ENCODE measurements at places on chromosomes 1 and 21. TPM values are rescaled to one million over a fixed set of nuclear protein-coding genes. Genes with fewer than 3 reads are reported as not detected.
A peak's percentile ranks its signal among the peaks of the same experiment; 100 is the strongest.

DNA sequence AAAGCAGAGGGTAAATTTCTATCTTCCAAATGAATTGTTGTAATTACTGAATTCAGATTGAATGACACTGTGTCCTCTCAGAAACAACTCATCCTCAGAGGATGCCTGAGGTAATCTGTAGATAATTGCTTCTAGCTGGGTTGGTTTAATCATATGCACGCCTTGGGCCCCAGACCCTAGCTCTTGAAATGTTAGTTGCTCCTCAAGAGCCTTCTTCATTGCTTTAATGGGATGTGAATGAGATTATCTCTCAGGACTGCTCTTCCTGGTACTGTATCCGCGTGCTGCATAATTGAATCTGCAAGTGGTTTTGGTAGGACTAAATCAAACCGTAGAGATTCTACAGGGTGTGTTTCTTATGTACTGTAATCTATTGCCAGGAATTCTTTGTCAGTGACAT, 569.3 kb upstream of the NEGR1 start:
- DNase-seq: no peak

DNA sequence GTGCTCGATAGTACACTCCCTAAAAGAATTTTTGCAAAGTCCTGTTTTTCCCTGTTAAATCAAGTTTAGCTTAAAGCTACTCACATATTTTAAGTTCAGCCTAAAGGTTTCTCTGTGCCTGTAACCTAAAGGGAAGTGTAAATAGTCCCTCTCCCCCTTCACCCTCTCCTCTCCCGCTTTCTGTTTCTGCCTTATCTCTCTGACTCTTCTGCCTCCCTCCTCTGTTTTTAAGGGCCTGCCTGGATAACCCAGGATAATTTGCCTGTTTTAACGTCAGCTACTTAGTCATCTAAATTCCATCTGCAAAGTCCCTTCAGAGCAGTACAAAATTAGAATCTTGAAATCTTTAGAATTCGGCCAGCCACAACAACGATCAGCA, 92.6 kb downstream of the NID1 start:
- DNase-seq: no peak

DNA sequence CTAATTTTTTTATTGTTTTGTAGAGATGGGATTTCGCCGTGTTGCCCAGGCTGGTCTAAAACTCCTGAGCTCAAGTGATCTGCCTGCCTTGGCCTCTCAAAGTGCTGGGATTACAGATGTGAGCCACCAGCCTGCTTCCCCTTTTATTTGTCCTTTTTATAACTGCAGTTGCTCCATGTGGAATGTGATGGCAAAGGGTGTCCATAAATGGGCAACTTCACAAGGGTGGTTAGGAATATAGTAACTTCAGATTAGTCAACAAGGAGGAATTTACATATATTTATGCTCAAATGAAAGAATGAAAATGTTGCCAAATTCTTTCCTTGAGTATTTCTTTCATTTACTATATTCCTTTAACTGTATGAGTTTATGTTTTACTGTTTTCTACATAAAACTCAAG, 182.9 kb downstream of the BACH1 start:
- DNase-seq: no peak

DNA sequence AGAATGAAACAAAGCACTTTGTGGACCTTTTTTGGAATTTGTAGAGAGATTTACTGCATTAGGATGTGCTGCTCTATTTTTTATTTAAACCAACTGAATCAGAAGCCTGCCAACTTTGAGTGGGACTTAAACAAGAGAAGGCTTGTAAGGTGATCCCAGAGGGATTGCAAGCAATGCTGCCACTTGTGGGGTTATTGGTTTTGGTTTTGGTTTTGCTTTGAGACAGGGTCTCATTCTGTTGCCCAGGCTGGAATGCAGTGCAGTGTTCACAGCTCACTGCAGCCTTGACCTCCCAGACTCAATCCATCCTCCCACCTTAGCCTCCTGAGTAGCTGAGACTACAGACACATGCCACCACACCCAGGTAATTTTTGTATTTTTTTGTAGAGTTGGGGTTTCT, 32.2 kb upstream of the GNG5 start:
- no peak for DNase-seq

DNA sequence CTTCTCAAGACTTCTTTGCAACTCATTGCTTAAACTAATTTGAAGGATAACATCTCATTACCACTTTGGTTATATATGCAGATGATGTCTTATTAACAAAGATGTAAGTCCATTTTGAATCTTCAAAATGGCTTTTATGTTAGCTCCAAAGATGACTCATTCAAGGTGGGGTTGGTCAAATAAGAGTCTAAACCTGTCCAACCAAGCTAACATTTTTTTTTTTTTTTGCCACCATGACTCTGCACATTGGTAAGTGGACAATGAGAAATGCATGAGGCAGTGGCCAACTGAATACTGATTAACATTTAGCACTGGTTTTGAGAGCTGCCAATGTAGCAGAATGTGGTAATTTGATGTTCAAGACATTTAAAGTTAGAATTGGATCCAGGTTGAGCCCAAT, 278 bp upstream of the KRTAP27-1 start:
- DNase-seq: no peak

DNA sequence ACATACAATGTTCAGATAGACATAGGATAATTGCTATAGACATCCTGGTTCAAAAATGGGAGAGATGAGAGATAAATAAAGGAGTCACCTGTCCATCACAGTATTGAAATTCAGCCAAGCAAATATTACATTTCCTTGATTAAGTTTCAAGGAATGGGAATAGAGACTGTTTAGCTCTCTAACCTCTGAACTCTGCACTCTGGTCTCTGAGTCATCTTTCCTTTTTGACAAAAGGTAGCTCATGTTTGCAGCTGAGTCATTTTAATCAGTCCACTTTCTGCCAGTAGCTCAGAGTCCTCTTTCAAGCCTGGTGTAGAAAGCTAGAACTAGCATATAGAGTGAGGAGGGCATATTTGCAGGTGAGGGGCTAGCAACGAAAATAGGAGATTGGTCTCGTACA, 51.4 kb upstream of the GJA8 start:
- peak; percentile 28 for DNase-seq

GRCh38 chr1:54607821-54608565, 15.3 kb downstream of the FAM151A start:
- DNase-seq: no peak

- no peak for DNase-seq
Measured at GRCh38 chr1:38139738-38140487, 93.3 kb upstream of the POU3F1 start.

DNA sequence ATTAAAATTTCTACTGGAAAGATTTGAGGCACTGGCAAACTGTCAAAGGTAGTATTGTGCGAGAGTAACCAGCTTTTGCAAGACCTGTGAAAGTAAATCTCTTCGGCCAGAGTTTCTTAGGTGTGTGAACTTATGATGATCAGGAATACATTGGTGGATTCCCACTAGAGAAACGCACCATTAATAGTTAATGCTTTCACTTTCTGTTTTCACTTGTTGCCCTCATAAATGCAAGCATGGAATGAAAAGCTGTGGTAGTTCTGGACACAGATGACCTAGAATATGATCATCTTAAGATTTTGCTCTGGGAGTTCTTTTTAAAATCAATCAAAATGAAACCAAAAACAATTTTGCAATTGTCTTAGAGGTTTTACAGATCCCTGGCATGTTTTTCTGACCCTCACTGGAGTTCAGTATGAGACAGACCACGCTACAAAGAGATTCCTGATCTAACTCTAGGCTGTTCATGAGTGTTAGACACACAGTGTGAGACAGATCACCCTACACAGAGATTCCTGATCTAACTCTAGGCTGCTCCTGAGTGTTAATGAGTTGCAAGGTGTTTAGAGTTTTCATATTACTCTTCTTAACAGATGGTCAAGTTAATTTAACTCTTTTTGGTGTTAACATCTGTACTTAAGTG, 98.8 kb downstream of the SDCCAG8 start:
- DNase-seq: no peak

DNA sequence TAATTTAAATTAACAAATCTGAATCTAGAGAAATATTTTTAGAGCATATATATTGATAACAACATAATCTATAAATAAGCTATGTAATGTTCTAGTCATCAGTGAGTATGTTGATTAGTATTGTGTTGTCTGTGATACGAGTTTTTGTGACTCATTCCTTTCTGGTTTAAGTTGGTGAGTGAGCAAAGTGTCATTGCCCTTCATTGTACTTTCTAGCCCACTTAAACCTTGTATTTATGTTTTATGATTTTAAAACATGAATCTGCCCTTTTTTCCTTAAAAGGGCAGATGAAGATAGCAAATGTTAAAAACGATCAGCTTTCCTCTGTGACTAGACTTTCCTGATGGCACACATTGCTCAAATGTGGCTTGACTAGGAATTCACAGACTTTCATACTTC, 38.5 kb downstream of the MACO1 start:
- no peak for DNase-seq

DNA sequence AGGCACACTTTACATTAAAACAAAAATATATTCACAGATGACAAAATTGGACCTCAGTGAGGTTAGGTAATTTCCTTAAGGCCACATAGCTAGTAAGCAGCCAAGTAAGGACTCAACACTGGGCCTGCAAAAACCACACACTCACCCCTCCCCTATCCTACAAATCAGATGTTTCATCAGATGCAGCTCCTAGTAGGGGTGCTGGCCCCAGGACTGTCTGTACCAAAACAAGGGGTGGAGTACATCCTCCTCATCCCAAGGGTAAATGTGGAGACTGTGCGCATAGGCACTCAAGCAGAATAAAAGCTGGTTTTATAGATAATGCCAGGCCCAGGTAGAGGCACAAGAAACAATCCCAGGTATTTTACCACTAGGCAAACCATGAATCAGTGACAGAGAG, 25.7 kb downstream of the URB1 start:
- no peak for DNase-seq

- DNase-seq: no peak
Measured at GRCh38 chr1:62271948-62272728, 47.1 kb downstream of the KANK4 start.

GRCh38 chr21:39159342-39160063, 23.7 kb downstream of the PSMG1 start:
- no peak for DNase-seq

DNA sequence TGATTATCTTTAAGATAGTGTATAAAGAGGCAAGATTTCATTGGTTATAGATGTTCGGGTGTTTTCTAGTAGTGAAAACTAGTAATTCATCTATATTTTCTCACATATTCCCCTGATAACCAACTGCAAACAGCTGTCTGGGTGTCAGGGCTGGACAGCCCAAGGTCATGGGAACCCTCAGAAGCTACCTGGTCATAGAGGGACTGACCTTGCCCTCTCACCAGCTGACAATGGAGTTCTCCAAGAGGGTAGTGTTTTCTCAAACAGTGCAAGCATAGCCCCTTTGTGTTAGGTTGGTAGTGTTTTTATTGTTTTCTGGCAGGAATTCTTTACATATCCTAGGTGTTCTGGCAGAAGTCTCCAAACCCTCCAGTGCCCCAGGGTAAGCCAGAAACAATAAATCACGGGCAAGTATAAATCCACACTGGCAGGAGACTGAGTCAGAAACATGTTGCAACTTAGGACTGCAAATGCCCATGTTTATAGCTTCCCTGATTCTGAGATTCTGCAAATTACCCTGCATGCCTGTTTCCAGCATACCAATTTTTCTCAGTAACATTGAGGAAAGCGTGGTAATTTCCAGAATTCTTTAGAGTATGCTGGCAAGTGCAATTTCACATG, 82.8 kb upstream of the ATP1A1 start:
- no peak for DNase-seq

DNA sequence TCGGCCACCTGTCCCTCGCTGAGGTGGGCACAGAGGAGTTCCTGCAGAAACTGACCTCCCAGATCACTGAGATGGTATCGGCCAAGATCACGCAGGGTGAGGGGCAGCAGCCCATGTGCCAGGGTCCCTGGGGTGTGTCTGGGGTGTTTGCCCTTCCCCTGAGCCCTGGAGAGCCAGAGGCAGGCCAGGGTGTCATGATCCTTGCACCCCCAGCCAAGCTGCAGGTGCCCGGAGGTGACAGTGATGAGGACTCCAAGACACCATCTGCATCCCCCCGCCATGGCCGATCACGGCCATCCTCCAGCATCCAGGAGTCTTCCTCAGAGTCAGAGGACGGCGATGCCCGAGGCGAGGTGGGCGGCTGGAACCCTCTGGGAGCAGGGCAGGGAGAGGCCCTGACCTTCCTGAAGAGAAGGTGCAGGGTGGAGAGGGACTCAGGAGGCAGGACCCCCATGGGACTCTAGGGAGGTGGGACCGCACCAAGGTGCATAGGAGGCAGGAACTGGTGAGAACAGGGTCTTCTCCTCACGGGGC, 69.5 kb downstream of the TRIM11 start:
- DNase-seq: peak; percentile 0

DNA sequence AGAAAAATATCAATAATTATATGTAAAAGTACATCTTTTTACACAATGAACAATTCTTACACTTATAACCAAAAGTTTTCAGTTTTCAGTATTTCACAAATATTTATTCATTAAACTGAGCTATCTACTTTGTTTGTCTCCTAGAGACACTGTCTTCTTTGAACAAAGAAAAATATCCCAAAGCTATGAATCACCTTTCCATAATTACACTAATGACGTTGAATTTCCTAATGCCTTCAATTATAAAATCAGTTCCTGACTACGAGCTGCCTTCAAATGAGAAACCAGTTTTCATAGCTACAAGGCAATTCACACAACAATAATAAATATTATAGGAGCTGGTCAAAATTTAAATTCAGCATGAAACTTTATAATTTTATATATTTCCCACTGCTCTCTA, 201.8 kb upstream of the BRINP3 start:
- no peak for DNase-seq

DNA sequence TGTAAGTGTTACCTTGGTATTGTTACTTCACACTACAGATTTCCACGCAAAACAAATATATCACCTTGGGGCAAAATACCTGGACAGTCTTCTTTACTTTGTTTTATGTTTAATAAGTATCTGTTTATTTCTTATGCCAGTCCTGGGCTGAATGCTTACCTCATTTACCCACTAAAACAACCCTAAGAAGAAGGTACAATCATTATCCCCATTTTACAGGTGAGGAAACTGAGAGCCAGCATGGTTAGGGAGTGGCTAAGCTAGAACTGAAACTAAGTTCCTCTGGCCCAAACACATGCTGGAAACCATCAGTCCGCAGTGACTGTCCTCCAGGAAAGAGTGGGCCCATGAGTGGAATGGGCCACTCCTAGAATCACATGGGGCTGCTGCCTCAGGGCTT, 13.0 kb upstream of the GUCA2B start:
- DNase-seq: no peak

DNA sequence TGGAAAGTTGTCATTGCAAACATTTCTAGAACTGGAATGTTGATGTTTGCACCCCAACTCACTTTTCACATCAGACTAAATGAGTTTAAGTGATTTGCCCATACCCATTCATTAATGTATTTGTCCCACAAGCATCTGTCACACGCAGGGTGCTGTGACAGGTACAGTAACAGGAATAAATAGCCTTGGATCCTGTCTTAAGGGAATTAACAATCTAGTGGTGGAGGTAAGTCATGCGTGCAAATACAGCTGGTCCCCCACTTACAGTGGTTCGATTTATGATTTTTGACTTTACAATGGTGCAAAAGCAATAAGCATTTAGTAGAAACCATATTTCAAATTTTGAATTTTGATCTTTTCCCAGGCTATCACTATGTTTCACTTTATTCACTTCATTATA, 17.5 kb upstream of the PRDM2 start:
- no peak for DNase-seq

OR11L1 gene
- not detected for total RNA-seq

LCE2C gene
- not detected for total RNA-seq

FAM151A gene
- total RNA-seq: not detected

PAX7 gene
- not detected for total RNA-seq

ADCY10 gene
- total RNA-seq: 0.91 TPM

BMP8B gene
- total RNA-seq: 6.2 TPM

NES gene
- 7.4 TPM for total RNA-seq

FCRLB gene
- 1.9 TPM for total RNA-seq
